RPMI8226 (cell line): ENCODE measurements at places on chromosomes 11 and 22.

- peak; percentile 76 for DNase-seq
Measured at GRCh38 chr11:47611348-47611794, 17.2 kb upstream of the C1QTNF4 start.

- no peak for DNase-seq
Measured at GRCh38 chr11:122711831-122712381, 56.4 kb downstream of the UBASH3B start.

- no peak for DNase-seq
Measured at GRCh38 chr11:4466871-4467442, 15.5 kb upstream of the OR52K1 start.

GRCh38 chr11:100682247-100682969, 4.7 kb upstream of the ARHGAP42 start:
- peak; percentile 20 for DNase-seq

- no peak for DNase-seq
Measured at GRCh38 chr11:114089748-114090147, 30.2 kb downstream of the ZBTB16 start.

- no peak for DNase-seq
Measured at GRCh38 chr11:71336176-71336995, 84.0 kb upstream of the SHANK2 start.

- DNase-seq, result no peak
Measured at GRCh38 chr11:133935551-133935910, 21.2 kb downstream of the IGSF9B start.
